ENCODE measurements at places on chromosomes 5 and 9.

DNA sequence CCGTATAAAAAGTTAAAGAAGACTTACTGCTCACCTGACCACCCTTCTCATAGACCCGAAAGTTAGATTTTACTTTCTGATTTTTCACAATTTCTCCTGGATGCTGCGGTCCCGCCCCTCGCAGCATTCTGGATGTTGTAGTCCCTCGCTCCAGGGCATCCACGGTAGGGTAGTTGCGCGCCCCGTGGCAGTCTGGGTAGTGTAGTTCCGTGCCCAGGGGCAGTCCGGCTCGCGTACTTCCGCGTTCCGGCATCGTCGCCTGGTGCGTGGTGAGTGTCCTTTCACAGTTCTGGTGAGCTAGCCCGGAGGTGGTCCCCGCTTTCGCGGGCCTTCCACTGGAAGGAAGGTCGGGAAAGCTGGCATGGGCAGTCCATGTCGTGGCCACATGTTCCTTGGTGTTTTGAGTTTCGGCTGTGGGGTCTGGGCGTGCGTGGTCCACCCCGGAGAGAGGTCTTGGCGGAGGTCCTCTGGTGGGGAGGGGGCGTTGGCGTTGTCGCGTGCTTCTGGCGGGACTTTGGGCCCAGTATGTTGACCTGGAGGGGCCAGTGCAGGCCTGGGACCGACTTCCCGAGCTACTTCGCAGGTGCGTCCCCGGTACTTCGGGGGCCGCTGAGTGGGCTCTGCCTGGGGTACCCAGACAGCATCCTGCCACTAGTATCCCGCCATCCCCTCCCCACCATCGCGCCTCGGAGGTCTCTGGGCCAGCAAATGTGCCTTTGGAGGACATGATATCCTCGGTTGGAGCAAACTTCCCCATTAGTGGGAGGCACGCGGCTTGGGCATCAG is at the start of gene ZNF169:
TSS of gene ZNF169 (plus strand) at position 222 of the 786 bp plus-strand sequence. CDS start 19,515 bp downstream, outside the sequence.
- peak; percentile 60 for DNase-seq

- DNase-seq: no peak
Observed at GRCh38 chr9:29211580-29212396, 1638.5 kb upstream of the C9orf72 start.

DNA sequence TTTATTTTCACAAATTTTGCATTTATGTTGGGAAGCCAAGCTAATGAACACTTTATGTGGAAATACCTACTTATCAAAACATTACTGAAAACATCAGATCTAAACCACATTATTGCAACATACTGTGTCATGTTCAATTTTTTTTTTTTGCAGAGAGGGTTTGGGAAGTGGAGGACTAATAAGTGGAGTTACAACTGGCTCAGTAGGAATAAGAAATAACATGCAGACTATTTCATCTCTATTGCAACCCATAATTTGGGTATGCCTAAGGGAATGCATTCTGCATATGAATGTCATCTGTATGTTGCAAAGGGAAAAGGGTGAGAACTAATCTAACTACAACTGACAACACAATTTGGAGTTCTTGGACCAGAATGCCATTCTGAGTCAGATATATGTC is 41.8 kb downstream of the APC start:
- DNase-seq: no peak

GRCh38 chr5:110932755-110933488 is 138.6 kb upstream of the TSLP start:
- DNase-seq: no peak

DNA sequence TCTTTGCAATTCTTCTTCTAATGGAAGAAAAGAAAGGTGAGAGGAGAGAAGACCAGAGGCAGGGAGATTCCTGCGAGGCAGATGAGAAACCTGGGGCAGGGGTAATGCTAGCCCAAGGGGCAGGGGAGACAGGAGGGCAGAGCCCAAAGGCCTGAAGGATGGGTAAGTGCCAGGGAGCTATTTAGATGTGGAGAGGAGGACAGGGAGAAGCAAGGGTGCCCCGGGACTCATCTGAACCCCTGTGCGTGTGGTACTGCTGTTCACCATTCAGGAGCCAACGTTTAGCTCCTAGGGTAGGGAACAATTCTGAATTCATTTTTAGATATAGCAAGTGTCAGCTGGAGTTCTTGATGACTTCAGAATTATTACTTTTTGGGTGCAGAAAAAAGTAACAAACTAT is 122.7 kb upstream of the ALDH1B1 start:
- no peak for DNase-seq

- no peak for DNase-seq
Observed at GRCh38 chr9:14271093-14271673, 42.8 kb downstream of the NFIB start.

DNA sequence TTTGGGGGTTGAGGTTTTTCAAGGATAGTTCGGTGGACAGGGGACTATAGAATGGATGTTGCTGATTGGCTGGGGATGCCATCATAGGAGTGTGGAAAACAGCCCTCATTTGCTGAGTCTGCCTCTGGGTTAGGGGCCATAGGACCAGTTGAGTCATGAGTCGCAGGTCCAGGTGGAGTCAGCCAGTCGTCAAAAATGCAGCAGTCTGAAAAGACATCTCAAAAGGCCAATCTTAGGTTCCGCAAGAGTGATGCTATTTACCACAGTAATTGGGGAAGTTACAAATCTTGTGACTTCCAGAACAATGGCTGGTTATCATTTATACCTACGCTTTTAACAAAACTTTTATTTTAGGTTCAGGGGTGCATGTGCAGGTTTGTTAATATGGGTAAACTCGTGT is 276.0 kb upstream of the DMRT1 start:
- DNase-seq: no peak

- no peak for DNase-seq
Observed at GRCh38 chr5:170355601-170356098, 33.5 kb downstream of the KCNMB1 start.

- no peak for DNase-seq
Observed at GRCh38 chr5:116288524-116288923, 203.7 kb downstream of the COMMD10 start.

DNA sequence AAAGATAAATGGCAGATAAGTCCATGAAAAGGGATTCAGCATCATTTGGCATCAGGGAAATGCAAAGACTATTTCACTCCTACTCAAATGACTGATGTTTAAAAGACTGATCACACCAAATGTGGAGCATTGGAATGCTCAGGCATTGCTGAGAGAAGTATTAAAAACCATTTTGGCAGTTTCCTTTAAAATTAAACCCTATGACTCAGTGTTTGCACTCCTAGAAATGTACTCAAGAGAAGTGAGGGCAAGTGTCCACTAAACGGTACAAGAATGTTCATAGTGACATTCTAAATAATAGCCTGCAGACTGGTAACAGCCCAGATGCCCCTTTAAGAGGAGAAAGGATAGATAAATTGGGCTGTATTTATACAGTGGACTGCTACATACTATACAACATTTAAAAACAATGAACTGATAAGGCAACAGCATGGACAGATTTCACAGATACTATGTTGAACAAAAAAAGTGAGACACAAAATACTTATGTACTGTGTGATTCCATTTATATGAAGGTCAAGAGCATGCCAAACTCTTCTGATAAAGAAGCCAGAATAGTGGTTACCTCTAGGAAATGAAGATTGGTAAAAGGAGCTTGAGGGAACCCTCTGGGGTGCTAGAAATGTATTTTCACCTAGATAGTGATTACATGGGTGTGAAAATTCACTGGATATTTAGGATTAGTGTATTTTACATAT is 24.6 kb downstream of the APC start:
- DNase-seq: no peak

DNA sequence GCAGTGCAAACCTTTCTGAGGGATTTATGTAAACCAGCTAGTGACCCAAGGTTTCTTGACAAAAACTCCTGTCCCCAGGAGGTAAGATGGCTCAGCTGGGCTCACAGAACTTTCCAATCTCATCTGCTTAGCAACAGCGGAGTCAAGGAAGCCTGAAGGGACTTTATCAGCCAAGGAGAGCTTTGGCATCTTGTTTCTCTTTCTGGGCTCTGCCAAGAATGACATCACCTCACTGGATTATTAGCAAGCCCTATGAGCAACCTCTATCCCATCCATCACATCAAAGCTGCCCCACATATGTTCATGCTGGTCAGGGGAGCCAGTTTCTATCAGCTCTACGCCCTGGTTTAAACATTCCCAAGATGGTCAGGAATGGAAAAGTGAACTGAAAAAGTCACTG is 461.3 kb downstream of the ENC1 start:
- peak; percentile 95 for DNase-seq

DNA sequence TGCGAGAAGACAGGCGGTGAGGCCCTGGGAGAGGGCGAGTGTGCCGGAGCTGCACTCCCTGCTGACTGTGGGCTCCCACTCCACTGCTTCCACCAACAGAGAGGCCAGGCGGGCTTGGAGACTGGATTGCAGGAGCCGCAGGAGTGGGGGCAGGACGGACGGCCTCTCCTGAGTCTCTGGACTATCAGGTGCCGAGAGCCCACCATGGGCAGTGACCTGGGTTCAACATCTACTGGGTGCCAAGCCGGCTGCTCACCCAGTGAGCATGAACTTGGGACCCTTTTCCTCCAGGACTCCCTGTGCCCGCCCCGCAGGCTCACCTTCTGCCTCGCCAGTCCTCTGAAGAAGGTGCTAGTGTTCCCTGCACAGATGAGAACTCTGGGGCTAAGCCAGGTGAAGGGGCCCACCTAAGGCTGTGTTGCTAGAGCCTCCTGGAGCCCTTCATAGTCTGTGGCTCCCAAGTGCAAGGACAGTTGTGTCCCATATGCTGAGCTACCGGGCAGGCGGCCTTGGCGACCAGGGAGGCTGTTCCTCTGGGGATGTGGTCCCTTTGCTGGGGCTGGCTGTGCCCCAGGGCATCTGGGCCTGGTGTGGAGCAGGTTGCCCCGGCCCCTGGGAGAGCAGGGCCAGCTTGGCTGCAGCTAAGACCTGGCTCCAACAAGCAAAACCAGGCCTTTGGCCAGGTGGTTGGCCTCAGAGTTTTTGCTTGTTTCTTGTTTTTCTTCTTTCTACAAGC is 77.7 kb upstream of the PHYKPL start:
- no peak for DNase-seq

- DNase-seq: no peak
Observed at GRCh38 chr9:124757616-124758015, 13.5 kb downstream of the NR6A1 start.

DNA sequence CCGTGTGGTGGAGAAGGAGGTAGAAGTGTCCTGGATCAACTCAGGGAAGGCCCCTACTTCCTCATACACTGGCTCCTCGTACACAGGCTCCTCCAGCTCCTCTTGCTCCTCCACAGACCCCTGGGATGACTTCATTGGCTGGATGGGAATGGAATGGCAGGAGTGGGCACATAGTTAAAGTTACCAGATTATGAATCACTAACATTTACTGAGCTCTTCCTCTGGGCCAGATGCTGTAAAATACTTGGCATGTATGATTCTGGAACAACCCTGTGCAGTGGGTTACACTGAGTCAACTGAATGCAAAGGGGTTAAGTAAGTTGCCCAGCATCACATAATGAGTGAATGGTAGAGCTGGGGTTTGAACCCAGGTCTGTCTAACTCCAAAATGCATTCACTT is 3.1 kb upstream of the FCHSD1 start:
- no peak for DNase-seq

GRCh38 chr9:69351227-69351626 is 26.2 kb downstream of the ENTREP1 start:
- DNase-seq: no peak

DNA sequence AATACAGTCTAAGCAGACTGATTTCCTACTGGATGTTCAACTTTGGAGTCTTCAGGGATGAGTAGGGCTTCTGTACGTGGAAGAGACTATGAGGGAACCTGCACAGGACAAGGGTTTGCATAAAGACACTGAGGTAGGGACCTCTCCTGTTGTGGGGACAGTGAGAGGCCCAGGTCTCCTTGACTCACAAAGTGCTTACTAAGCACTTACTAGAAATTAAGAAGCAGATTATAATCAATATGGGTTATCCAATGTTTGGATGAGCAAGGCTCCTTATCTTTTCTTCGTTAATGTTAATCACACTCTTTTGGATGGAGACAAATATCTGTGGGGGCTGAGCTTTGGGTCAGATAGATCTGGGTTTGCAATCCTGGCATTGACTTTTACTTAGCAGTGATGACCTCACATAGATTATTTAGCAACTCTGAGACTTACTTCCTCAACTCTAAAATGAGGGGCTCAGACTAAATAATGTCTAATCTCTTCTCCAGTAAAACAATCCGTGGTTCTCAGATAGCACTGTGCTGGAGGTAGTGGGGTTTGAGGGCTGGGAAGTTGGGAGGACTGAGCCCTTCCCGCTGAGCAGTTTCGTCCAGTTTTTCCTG is 45.9 kb downstream of the PDCD1LG2 start:
- DNase-seq: no peak

DNA sequence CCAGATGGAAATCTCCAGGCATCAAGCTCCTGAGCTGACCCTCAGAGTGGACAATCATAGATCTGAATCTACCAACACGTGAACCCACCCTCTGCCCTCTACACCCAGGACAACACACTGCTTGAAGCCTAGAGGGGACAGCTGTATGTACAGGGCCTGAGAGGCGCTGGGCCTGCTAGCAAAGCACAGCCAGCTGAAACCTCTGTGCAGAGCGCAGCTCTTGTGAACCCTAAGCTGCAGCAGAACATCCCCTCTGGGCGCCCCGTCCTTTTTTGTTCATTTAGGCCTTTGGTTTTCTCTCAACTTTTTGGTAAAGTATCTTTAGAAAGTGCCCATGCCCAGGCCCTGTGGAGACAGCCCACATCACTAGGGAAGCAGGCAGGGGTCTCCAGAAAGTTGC is 62.4 kb upstream of the SPTLC1 start:
- DNase-seq: no peak

- no peak for DNase-seq
Observed at GRCh38 chr9:15867334-15867733, 314.5 kb downstream of the CCDC171 start.

DNA sequence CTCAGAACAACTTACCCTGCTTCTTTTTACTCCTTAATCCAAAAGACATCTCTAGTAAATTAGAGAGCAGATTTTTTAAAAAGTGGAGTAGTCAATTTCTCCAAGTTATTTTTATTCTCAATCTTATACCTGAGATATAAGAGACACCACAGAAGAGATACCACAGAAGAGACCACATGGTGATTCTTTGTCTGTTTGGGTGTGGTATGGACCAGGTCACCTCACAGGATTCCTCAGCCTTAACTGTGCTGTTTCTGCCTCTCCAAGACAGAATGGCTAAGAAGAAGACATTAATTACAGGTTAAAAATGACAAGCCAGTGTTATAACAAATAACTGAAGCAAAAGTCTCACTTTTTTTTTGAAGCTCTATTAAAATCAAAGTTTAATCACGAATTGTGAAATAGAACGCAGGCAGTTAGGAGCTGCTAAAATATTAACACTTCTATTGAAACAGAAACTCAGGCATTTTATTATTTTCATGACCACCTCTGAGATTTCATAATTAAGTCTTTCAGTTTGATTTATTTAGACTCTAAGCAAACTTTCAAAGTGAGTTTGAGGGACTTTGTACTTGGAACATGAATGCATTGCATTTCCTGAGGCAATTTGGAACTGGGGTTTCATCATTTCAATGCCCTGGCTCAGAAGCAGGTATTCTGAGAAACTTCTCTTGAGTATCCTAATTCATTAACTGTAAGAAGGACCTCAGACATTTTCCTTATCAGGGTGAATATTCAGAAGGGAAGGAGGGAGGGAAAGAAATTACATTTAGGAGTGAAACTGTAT is 280.7 kb downstream of the KCTD16 start:
- no peak for DNase-seq
